Neuronal stem cell (in vitro differentiated cells): ENCODE measurements at places on chromosomes 1 and 21.

GRCh38 chr1:195717651-195718050 lies 890.6 kb downstream of the KCNT2 start:
- no peak overlapping the region for H3K4me3 ChIP-seq
- H3K27me3 ChIP-seq = no peaks in the 10 kb centered on the region
- no peaks in the 10 kb centered on the region for H3K36me3 ChIP-seq
- no peak overlapping the region for H3K27ac ChIP-seq
- no peak for DNase-seq

GRCh38 chr1:197958438-197959305 lies 41.5 kb downstream of the LHX9 start:
- H3K27me3 ChIP-seq = no peaks in the 10 kb centered on the region
- no peak overlapping the region for H3K4me3 ChIP-seq
- no peaks in the 10 kb centered on the region for H3K4me1 ChIP-seq
- H3K36me3 ChIP-seq = no peaks in the 10 kb centered on the region
- no peak overlapping the region for H3K27ac ChIP-seq

- no peak overlapping the region for H3K27ac ChIP-seq
- no peak overlapping the region for H3K4me3 ChIP-seq
- DNase-seq = no peak
- H3K27me3 ChIP-seq = no peaks in the 10 kb centered on the region
Measured at GRCh38 chr1:116991171-116991845, 10.3 kb upstream of the CD101 start.

DNA sequence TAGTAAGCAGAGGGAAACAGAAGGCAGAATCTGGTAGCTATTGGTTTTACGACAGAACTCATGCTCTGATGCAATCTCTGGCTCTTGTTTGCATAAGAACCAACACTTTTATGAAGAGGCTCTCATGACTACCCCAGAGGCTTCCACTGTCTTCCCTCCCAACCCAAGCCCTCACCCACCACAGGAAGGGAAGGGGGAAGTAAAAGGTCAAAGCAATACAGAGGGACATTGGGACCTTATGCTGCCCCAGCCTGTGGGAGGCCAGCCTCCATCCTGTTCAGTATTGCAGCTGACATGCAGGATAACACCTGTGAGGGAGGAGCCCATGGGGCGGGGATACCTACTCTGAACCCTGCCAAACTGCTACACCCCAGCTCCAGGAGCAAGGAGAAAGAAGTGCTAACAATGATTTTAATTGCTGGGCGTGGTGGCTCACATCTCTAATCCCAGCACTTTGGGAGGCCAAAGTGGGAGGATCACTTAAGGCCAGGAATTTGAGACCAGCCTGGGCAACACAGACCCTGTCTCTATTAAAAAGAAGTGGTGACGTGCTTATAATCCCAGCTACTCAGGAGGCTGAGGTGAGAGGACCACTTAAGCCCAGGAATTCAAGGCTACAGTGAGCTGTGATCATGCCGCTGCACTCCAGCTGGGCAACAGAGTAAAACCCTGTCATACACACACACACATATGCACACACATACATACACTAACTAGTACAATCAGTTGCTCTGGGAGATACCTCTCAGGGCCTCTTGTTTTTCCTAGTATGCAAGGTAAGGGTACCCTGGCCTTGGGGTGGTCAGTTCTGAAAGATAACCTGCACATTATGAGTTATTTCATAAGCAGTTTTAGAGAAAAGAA lies 9.5 kb downstream of the MR1 start:
- no peaks in the 10 kb centered on the region for H3K4me1 ChIP-seq
- no peaks in the 10 kb centered on the region for H3K27me3 ChIP-seq
- DNase-seq = no peak
- H3K36me3 ChIP-seq = no peaks in the 10 kb centered on the region

- H3K27ac ChIP-seq = no peak overlapping the region
- peaks cover 2% of the 10 kb centered on the region for H3K36me3 ChIP-seq
- no peaks in the 10 kb centered on the region for H3K27me3 ChIP-seq
- no peaks in the 10 kb centered on the region for H3K4me1 ChIP-seq
Measured at GRCh38 chr1:51416910-51417309, 86.5 kb upstream of the TTC39A start.

DNA sequence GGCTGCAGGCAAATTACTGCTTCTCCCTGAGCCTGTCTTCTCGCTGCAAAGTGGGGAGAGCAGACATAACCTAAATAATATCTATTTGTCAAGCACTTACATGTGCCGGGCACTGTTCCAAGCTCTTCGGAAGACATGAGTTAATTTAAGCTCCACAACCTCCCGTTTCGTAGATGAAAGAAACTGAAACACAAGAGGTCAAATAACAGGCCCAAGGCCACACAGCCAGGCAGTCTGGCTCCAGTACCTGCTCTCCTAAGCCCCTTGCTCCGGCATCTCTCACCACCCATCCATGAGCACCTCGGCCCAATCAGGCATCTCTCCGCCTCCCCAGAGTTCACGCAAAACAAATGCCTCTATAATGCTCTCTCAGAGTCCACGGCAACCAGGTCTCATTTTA lies 65.4 kb downstream of the TAS1R2 start:
- no peak for DNase-seq
- H3K27ac ChIP-seq = no peak overlapping the region
- H3K36me3 ChIP-seq = no peaks in the 10 kb centered on the region
- H3K27me3 ChIP-seq = no peaks in the 10 kb centered on the region

GRCh38 chr1:212618466-212619210 lies 10.1 kb downstream of the ATF3 start:
- no peak for DNase-seq
- H3K4me3 ChIP-seq = no peak overlapping the region
- no peaks in the 10 kb centered on the region for H3K27me3 ChIP-seq
- H3K4me1 ChIP-seq = peaks cover 16% of the 10 kb centered on the region
- no peak overlapping the region for H3K27ac ChIP-seq

DNA sequence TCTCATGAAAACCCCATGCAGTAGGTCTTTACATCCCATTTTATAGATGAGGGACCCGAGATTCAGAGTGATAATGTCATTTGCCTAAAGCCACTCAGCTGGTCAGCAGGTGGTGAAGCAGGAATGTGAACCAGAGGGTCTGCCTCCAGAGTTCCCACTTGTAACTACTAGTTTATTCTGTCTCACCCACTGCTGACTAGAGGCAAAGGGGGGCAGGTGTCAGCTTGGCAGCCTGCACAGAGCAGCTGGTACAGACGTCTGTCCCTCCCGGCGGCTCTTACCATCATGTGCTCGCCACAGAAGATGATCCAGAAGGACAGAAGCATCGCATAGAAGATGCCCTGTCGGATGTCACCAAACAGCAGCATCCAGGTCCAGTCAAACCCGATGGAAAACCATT lies 82.4 kb downstream of the WLS start:
- DNase-seq = no peak
- H3K4me1 ChIP-seq = no peaks in the 10 kb centered on the region
- no peaks in the 10 kb centered on the region for H3K27me3 ChIP-seq
- H3K36me3 ChIP-seq = no peaks in the 10 kb centered on the region
- no peak overlapping the region for H3K27ac ChIP-seq

DNA sequence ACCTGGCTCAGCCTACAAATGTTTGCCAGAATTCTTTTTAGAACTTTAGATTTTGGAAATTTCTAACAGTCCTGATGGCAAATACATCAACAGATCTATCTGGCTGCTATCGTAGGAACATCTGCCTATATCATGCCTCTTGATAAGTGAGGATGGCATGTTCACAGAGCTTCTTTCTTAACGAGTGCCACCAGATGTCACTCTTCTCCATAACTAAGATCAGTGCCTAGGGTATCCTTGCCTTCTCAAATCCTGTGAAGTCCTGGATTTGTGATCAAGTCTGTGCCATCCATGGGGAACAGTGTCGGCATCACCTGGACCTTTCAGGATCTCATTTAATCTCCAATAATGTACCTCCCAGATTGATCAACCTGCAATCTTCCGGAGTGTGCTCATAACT lies 36.5 kb upstream of the CD5L start:
- DNase-seq = peak; percentile 2
- no peak overlapping the region for H3K27ac ChIP-seq
- no peaks in the 10 kb centered on the region for H3K4me1 ChIP-seq
- no peaks in the 10 kb centered on the region for H3K36me3 ChIP-seq
- no peak overlapping the region for H3K4me3 ChIP-seq

DNA sequence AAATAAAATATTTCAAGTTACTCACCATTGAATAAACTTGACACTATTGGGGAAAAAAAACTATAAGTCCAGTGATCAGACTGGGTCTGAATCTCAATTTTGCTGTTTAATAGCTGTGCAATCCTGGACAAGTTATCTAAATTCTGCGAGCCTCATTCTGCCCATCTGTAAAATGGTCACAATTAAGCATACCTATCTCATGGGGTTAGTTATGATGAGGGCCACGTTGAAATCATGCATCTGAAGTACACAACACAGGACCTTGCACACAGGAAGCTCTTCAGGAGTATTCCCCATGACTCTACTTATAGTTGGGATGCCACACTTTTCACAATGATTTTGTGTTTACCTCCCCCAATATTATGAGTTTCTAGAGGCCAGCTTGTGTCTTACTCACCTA lies 3.8 kb upstream of the HTR1D start:
- no peak for DNase-seq
- no peaks in the 10 kb centered on the region for H3K36me3 ChIP-seq
- no peak overlapping the region for H3K27ac ChIP-seq
- H3K27me3 ChIP-seq = peaks cover 60% of the 10 kb centered on the region
- no peak overlapping the region for H3K4me3 ChIP-seq

- no peak for DNase-seq
- H3K4me3 ChIP-seq = no peak overlapping the region
- no peaks in the 10 kb centered on the region for H3K27me3 ChIP-seq
- no peak overlapping the region for H3K27ac ChIP-seq
- H3K4me1 ChIP-seq = no peaks in the 10 kb centered on the region
Measured at GRCh38 chr21:27582948-27583430, 616.1 kb upstream of the ADAMTS5 start.

- no peak overlapping the region for H3K4me3 ChIP-seq
- H3K4me1 ChIP-seq = no peaks in the 10 kb centered on the region
- H3K27me3 ChIP-seq = no peaks in the 10 kb centered on the region
- H3K36me3 ChIP-seq = no peaks in the 10 kb centered on the region
Measured at GRCh38 chr1:163106364-163106987, 37.3 kb downstream of the RGS4 start.

DNA sequence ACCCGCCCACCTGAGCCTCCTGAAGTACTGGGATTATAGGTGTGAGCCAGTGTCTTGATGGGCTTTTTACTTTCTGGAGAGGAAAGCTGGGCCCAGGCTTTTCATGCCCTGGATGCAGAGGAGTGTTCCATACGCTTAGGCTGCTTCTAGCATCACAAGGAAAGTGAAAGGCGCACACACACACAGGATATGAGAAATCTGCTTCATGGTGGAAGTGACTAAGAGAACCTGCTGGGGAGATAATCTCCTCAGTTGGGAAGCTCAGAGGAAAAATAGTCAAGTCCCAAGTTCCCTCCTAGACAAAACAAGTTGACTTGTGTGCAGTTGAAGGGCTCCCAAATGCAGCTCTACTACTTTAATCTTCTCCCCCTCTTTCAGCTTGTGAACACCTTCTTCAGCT lies 2.2 kb downstream of the NUDC start:
- peaks cover 55% of the 10 kb centered on the region for H3K36me3 ChIP-seq
- H3K27me3 ChIP-seq = no peaks in the 10 kb centered on the region
- peaks cover 8% of the 10 kb centered on the region for H3K4me1 ChIP-seq

- no peaks in the 10 kb centered on the region for H3K27me3 ChIP-seq
- H3K4me3 ChIP-seq = peak overlapping the region; percentile 86
- H3K36me3 ChIP-seq = no peaks in the 10 kb centered on the region
- H3K4me1 ChIP-seq = no peaks in the 10 kb centered on the region
- no peak for DNase-seq
- H3K27ac ChIP-seq = no peak overlapping the region
Measured at GRCh38 chr1:185734929-185735700, 924 bp downstream of the HMCN1 start.

DNA sequence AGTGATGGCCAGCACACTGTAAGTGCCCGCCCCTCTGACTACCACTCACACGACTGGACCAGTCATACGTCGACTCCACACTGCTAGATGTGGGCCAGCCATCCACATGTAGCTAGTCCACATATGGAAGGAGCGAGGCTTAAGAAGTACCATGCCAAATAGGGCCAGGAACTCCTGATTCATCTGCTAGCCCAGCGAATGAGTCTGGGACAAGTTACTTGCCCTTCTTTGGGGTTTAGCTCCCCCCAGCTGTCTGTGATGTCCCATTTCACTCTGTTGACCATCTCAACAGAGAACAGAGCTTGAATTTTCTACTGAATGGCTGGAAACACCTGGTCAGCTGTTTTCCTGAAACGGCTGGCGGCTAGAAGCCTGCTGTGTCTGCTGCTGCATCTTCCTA lies 5.8 kb downstream of the CSRP1 start:
- peaks cover 25% of the 10 kb centered on the region for H3K4me1 ChIP-seq
- H3K27me3 ChIP-seq = no peaks in the 10 kb centered on the region
- peak overlapping the region; percentile 0 for H3K27ac ChIP-seq
- H3K4me3 ChIP-seq = no peak overlapping the region
- no peak for DNase-seq

GRCh38 chr1:4044967-4045366 lies 144.9 kb upstream of the C1orf174 start:
- no peak for DNase-seq
- H3K4me3 ChIP-seq = no peak overlapping the region
- H3K4me1 ChIP-seq = no peaks in the 10 kb centered on the region
- no peaks in the 10 kb centered on the region for H3K36me3 ChIP-seq

GRCh38 chr1:101051688-101052638 lies 26.4 kb upstream of the DPH5 start:
- H3K36me3 ChIP-seq = no peaks in the 10 kb centered on the region
- H3K4me1 ChIP-seq = no peaks in the 10 kb centered on the region
- H3K27ac ChIP-seq = no peak overlapping the region
- DNase-seq = no peak
- no peaks in the 10 kb centered on the region for H3K27me3 ChIP-seq

DNA sequence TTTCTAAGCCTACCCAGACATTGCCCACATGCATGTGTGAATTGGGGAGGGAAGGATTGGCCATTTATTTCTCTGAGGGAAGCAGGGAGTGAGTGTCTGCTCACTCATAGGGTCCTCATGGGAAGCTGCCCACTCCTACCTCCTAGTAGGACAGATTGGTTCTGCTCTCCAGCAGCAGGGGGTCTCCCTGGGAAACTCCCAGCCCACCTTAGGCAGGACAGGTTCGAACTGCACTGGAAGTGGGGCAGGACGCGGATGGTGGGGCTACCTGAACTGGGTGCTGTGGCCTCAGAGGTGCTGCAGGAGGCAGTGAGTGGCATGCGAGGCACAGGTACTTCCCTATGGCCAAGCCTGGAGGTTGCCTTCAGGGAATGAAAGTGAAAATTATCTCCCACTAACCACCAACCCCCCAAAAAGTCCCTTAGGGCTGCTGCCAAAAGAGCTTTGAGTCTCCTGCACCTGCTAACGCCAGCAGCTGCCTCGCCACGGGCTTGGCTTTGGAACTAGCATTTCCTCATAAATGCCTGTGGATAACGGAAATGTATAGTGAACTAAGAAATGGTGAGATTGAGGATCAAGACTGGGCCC lies 157.0 kb upstream of the COA6 start:
- H3K27me3 ChIP-seq = peaks cover 33% of the 10 kb centered on the region
- no peaks in the 10 kb centered on the region for H3K36me3 ChIP-seq
- no peak overlapping the region for H3K4me3 ChIP-seq
